Mesothelial cell of epicardium (in vitro differentiated cells): ENCODE measurements at places on chromosomes 7 and 10.

- DNase-seq = no peak
Observed at GRCh38 chr10:103610083-103610472, 116.6 kb downstream of the NEURL1 start.

GRCh38 chr10:20898866-20899535, 1.9 kb upstream of the NEBL start:
- DNase-seq = no peak

DNA sequence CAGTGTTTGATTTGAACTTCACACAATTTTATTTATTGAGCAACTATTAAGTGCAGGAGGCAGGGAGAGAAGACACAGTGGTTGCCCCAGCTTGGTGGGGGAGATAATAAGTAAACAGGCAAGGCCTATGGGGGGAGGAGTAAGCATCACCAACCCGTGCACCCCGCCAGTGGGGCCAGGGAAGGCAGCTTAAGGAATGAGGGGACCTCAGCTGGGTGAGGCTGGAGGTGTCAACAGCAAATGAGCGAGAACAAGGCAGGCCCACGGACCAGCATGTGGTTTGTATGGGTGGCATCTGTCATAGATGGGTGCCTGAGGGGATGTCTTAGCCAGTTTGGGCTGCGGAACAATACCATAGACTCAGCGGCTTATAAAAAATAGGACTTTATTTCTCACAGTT, 24.1 kb upstream of the CRHR2 start:
- DNase-seq = no peak

- DNase-seq = no peak
Observed at GRCh38 chr7:56079450-56080185, 13.1 kb downstream of the PHKG1 start.

DNA sequence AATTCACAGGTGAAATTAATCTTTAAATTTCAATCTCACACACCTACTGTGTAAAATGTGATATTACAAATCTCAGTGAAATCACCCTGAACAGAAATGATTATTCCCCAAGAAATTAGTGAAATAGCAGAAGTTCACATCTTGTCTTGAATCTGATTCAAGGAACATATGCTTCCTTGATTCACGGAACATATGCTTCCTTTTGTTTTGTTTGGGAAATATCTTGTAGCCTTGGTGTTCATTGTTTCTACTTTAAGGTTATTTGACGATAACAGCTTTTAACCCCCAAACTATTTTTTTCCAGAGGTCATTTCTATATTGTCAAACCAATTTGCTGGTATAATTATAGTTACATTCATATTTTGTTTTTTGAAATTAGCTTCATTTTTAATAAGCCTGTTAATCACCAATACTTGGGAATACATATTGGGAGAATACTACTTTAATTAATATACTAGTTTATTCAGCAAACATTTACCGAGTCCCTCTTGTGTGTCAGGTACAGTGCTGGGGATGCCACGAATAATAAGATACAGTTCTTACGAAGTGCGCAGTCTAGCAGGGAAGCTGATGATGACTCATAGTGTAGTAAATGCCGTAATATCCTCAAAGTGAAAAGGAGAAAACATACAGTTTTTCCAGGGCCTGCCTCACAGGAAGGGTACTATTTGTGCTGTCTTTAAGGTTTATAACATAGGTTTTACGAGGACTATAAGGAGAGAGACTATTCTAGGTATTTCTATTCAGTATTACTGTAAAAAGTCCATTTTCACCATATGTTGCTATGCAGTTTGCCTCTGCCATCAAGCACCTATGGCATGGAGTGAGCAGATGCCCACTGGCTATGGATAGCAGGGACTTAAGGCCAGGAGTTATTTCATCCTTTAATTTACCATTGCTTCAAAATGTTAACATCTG, 32.5 kb downstream of the PRKAR2B start:
- DNase-seq = no peak

DNA sequence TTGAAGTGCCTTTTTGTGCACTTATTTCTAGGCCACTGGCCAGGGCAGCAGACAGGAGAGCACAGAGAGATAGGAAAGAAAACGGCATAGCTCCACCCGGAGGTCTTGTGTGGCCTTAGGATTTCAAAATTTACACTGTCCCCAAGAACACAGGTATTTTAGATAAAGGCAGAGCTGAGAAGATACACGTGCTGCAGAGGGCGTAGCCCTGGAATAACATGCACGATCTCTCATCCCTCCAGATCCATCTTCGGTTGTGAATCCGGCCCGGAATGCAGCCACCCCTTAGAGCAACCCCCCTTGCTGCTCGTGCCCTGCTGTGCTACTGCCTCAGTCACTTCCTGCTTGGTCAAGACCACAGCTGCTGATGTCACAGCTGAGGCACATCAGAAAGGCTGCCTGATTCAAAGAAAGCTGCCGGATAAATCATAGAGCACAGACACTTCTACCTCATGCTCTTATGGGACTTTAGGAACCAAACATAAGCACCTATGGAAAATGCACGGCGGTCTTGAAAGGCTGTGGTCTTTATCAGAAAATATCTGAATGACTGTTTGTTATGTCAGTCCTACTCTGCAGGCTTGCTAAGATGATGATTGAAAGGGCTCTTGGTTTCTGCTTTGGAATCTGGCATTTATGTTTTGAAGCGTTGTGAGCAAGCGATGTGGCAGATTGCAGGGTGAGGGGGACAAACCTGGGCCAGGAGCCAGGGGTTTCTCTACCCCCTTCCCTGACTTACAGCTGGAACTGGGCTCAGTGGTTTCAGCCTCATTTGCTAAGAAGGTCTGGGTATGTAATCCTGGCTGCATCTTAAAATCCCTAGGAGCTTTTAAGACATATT, 152.0 kb downstream of the SVIL start:
- DNase-seq = no peak

DNA sequence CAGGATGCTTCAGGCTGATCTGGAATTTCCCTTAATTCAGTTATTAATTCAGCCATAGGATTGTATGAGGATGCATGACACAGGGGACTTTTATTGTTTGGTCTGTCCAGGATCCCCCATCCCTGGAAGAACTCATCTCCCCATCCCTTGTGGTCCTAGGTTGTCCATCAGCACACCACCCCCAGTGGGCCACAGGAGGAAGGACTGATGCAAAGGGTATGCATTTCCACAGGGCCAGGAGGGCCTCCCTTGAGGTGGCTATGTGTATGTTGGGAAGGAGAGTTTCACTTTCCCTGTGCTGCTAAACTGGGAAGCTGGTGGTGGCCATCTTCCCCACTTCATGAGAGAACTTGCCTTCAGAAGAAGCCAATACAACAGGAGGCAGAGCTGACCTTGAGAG, 44.6 kb upstream of the GRB10 start:
- no peak for DNase-seq

DNA sequence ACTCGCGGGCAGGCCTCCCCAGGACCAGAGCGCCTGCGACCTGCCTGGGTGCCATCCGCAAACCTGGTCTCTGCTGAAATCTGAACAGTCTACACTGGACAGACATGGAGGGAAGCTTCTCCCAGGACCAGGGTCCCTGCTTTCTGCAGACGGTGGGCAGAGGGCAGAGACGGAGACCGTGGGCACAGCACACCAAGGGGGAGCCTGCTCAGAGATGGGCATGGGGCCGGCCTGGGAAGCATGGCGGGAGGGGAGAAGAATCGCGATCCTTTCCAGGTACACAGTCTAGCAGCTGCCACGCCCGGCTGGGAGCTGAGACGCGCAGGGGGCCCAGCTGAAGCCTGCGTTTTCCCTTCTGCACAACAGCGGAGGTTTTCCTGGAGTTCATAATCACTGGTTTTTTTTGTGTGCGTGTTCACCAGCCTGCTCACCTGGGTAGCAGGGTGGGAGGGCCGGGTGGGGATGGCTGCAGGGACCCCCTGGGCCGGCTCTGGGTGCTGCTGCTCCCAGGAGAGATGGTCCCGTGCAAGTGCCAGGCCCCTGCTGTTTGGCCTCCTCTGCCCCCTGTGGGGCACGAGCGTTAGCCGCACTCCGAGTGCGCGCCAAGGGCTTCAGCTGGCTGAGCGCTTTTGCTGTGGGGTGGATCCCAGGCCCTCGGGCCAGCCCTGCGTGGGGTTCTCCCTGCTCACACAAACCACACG, 448.8 kb downstream of the DNAJB6 start:
- no peak for DNase-seq

- DNase-seq = no peak
Observed at GRCh38 chr10:118047880-118048279, 1.1 kb upstream of the RAB11FIP2 start.

- no peak for DNase-seq
Observed at GRCh38 chr10:23512355-23513058, 73.6 kb downstream of the OTUD1 start.

GRCh38 chr7:90972906-90973550, 291.2 kb upstream of the FZD1 start:
- DNase-seq = no peak

- no peak for DNase-seq
Observed at GRCh38 chr7:43658718-43659548, 70.4 kb downstream of the COA1 start.

- no peak for DNase-seq
Observed at GRCh38 chr7:13952921-13953320, 36.5 kb downstream of the ETV1 start.

DNA sequence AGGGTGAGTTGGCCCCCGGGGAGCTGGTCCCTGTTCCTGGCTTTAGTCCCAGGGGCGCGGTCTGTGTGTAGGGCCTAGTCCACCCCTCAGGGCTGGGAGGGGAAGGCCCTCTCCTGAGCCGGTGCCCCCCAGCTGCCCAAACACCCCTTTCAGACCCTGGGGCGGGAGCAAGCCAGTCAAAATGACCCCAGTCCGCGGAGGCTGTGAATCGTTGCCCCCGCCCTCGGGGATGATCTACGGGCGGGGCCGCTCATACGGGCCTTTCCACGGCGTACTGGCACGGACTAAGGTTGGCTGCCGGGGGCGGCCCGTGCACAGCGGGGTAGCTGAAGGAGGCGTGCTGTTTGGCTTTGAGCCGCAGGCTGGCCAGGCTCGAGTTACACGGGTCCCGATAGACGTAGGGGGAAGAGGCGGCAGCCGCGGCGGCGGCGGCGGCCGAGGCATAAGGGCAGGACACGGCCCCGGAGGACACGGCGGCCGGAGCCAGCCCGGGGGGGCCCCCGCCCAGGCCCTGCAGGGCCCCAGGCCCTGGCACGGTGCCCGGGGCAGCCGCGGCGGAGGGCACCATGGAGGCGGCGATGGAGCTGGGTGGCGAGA, 4.3 kb downstream of the ELOVL3 start:
- DNase-seq = no peak

- no peak for DNase-seq
Observed at GRCh38 chr7:98434087-98434486, 33.2 kb upstream of the BAIAP2L1 start.

- no peak for DNase-seq
Observed at GRCh38 chr7:142298009-142298408, 40.2 kb upstream of the PRSS58 start.

- no peak for DNase-seq
Observed at GRCh38 chr10:65496541-65496940, 1429.3 kb upstream of the LRRTM3 start.

DNA sequence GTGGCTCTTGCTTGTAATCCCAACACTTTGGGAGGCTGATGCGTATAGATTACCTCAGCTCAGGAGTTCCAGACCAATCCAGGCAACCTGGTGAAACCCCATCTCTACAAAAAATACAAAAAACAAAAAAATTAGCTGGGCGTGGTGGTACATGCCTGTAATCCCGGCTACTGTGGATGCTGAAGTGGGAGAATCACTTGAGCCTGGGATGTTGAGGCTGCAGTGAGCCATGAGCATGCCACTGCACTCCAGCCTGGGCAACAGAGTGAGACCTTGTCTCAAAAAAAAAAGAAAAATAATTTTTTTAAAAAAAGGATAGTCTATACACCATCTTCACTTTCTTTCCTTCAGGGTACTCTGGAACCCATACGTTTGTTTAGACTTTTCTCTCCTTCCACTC, 6.2 kb downstream of the REEP3 start:
- DNase-seq = no peak

DNA sequence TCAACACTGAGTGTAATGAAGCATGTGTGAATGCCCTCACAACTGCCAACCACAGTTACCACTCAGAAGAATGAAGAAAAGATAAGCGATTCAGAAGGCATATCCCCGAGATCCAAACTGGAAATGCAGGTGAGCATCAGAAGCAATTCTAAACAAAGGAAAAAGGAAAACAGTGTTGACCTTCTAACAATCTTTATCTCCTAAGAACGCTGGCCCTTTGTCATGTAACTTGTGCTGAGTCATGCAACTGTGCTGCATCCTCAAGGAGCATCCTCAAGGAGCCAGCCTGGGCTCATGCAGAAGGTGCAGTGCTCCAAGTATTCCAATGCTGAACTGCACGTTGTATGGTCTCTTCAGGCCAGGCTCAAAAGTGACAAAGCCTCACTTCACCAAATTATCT, 30.6 kb downstream of the SEC61G start:
- DNase-seq = no peak

DNA sequence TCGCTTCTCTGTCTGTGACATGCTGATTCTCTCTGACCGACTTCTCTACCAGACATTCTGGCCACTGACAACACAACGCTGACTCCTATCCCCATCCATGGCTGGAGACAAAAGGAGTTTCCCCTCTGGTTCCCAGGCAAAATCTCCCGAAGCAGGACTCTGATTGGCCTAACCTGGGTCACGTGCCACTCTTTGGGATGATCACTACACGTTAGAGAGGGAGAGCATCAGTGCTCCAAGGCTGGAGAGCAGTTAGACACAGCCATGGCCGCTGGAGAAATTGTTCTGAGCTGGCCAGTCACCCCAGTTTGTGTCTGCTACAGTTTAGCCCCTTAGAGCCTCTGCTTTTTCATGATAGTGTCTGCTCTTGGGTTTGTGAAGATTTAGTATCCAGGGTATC, 38.9 kb downstream of the ADAMTS14 start:
- no peak for DNase-seq

GRCh38 chr7:90383422-90383821, 19.8 kb upstream of the CLDN12 start:
- no peak for DNase-seq

DNA sequence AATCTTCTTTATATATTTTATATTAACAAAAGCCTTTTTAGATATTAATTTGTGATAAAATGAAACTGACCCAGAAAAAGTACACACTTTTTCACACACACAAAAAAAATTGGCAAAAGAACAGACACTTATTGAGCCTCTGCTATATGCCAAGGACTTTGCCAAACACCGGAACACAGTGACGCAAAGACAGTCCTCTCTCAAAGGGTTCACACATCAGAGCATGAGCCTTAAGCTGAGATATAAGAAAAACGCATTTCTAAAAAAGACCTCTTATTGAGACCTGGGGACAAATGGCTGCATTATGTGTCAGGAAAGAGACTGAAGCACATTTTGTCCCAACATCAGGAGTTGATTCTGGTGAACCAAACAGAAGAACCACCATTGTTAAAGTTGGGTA, 24.0 kb upstream of the ABCB4 start:
- DNase-seq = no peak

DNA sequence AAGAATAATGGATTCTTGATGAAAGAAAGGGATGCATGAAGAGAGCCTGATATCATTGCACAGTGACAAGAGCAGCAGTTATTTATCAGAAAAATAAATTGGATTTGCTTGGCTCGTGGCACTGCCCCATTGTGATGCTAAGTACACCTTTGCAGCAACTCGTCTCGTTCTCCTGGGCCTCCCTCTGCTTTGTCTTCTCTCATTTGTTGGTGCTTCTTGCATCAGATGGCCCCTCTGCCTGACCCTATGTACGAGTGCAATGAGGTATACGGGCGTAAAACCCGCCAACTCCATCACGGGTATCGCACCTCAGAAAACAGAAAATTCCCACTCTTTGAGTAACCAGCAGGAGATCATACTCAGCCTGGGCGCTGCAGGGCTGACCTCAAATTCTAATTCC, 107.2 kb upstream of the C10orf90 start:
- no peak for DNase-seq

- no peak for DNase-seq
Observed at GRCh38 chr7:142356166-142356565, 98.3 kb upstream of the PRSS58 start.
